ENCODE measurements at places on chromosomes 5 and 9. TPM values are rescaled to one million over a fixed set of nuclear protein-coding genes. Genes with fewer than 3 reads are reported as not detected.

DNA sequence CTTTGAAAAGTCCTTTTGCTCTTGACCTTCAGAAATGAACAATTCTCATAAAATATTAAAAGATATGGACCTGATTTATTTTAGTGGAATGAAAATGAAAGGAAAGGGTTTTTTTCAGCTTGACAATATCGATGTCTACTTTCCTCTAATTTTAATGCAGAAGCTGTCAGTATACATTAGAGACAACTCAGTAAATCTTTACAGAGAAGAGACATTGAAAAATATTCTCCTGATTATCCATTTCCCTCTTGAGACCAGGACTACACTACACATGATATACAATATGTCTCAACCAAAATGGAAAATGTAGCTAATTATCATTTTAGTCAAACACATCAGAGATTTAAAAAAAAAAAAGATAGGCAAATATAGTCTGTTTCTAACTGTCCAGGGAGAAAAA is 288.5 kb upstream of the NUDT12 start:
- no peak for DNase-seq

CCDC152 gene
- 16.1 TPM for polyA plus RNA-seq

DNA sequence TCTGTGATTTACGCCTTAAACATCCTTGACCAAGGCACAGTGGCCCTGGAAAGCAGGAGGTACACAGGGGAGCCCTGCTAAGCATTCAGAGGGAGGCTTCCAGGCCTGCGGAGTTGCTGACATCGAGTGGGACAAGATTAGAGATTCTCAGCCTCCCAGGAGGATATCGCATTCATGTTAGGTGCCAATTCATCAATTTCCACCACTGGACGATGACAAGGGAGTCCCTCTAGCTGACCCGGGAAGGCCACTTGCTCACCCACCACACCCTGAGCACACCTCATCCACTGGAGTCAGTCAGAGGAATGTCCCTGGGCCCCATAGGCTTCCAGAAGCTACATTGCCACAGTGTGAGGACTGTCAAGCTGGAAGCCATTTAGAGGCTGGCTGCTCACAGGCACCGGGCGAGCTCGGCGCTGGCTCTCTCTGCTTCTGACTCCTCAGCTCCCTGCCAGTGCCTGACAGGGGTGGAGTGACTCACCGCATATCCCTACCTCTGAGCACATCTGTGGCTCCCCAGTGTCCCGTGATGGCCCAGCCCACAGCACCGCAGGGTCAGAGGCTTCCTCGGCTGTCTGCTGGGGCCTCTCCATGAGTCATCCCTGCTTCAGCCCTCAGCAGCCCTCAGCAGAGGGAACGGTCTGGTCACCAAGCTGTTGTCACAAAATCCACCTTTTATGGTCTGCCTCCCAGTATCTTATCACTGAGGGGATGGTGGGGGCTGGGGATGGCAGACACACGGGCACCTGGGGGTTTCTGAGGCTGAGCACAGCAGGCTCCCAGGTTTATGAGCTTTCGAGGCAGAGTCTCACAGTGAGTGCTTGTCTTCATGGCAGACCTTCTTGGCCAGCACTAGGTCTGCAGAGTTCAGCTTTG is 117.5 kb downstream of the ZNF608 start:
- DNase-seq: no peak

GRCh38 chr5:55897905-55898304 is 46.7 kb downstream of the IL31RA start:
- no peak for DNase-seq

C5orf58 gene
- 0.25 TPM for polyA plus RNA-seq

GRCh38 chr9:94649100-94649819 is 9.9 kb upstream of the FBP1 start:
- no peak for DNase-seq

- no peak for DNase-seq
These were observed 2.2 kb downstream of the DYNC2I2 start for GRCh38 chr9:128654481-128654880.

TTC1 gene
- polyA plus RNA-seq: 60.6 TPM

- DNase-seq: no peak
These were observed 1.2 kb downstream of the GALT start for GRCh38 chr9:34647651-34648050.

DNA sequence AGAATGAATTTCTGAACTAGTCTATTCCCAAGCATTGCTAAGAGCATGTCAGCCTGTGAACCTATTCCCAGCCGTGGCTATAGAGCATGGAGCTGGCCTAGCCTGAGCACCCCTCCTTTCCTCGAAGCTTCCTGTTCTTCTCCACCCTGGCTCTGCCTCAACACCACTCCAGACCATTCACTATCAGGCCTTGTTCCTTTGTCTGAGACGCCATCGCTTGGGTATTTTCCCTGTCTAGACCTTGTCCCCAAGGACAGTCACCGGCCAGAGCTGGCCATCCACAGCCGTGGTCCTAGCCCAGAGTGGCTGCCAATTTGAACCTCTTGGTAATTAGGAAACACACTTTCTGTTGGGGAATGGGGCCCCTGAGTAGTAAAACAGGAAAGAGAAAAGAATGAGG is 105.8 kb downstream of the LIFR start:
- DNase-seq: no peak

HAVCR1 gene
- polyA plus RNA-seq: 4.6 TPM

GRCh38 chr5:71782393-71782770 is 63.3 kb downstream of the CARTPT start:
- DNase-seq: no peak

PFN3 gene
- polyA plus RNA-seq: 2.0 TPM

YTHDC2 gene
- 53.4 TPM for polyA plus RNA-seq

GARIN3 gene
- not detected for polyA plus RNA-seq

SPRY4 gene
- 30.1 TPM for polyA plus RNA-seq

TOR1A gene
- 46.4 TPM for polyA plus RNA-seq

FGF18 gene
- 0.25 TPM for polyA plus RNA-seq

LEAP2 gene
- polyA plus RNA-seq: 8.7 TPM

DNA sequence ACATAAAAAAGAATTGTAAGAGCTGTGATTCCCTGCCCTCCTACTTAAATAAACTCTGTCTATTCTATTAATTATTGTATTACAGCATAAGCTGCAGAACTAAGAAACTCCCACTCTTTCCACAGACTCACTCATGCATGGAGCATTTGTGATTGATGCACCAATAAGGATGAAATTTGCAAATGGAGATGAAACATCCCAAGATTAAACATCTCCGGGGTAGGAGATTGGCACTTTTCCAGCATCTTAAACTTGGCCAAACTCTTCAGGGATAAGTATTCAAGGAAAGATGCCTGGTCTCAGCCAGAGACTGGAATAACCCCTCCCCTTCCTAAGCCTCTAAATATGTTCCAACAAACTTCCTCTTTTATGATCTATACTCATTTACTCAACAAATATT is 472.0 kb downstream of the ACTL7B start:
- no peak for DNase-seq

SPINK6 gene
- not detected for polyA plus RNA-seq

SLC6A3 gene
- polyA plus RNA-seq: 0.60 TPM

- DNase-seq: no peak
These were observed 28.4 kb upstream of the DUSP1 start for GRCh38 chr5:172799416-172799815.

GRCh38 chr5:61737964-61738340 is 405.9 kb downstream of the ZSWIM6 start:
- DNase-seq: no peak

DNA sequence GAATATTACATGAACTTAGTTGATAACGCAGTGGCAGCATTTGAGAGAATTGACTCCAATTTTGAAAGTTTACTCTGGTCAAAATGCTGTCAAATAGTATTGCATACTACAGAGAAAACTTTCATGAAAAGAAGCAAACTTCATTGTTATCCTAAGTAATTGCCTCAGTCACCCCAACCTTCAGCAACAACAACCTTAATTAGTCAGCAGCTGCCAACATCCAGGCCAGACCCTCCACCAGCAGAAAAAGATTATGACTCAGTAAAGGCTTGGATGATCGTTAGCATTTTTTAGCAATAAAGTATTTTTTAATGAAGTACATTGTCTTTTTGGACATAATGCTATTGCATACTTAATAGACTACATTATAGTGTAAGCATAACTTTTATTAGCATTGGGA is 40.8 kb upstream of the SPDL1 start:
- DNase-seq: no peak

DNA sequence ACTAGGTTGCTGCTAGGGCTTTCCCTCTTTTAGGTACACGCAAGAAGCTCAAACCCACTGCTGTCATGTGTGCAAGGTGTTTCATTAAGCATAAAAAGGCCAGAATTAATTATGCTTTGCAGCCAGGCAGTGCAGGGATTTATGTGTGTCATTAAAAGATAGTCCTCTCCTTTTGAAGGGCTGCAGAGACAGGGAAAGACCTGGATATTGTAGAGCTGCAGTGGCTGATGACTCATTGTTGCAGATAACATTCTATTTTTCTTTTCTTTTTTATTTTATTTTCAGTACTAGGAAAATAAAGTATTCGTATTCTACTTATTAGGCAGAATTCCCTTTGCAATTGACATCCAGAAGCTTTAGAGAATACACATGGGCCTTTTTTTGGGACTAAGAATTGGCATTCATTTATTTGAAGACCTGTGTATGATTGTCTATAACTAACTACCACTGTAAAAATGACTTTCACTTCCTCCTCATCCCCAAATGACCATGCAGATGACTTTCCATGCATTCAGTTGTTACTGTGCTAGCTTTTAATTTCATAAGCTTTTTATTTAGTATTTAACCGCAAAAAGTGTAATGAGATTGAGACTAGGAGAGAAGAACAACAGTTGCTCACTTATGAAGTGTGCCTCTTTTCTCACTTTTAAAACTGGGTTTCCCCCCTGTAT is 113.0 kb downstream of the PAM start:
- DNase-seq: no peak

- no peak for DNase-seq
These were observed 93.3 kb downstream of the MELK start for GRCh38 chr9:36665921-36666431.

LCNL1 gene
- 0.43 TPM for polyA plus RNA-seq

GRCh38 chr5:83124593-83124992 is 47.2 kb downstream of the XRCC4 start:
- DNase-seq: no peak

- peak; percentile 98 for DNase-seq
These were observed at the start of gene TMEM245 for GRCh38 chr9:109119439-109120203. Gene TMEM245 (minus strand): TSS chr9:109119947. CDS start chr9:109119913, 34 bp downstream.

SCAI gene
- polyA plus RNA-seq: 17.1 TPM

AQP7 gene
- 24.4 TPM for polyA plus RNA-seq

DNA sequence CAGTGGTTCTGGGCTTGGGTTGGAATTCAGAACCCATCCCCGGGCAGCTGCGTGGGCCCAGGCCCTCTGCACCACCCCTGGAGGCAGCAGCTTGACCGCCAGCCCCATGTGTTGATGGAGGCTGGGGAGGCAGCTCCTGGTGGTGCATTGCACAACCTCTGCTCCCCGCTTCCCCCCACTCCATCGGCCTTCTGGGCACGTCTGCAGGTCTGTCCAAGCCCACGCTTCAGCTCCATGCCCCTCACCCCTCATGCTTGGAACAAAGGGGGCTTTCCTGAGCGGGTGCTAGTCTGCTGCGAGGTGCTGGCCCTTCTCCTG is 1.4 kb downstream of the NCS1 start:
- no peak for DNase-seq

SLC36A3 gene
- polyA plus RNA-seq: not detected

DNA sequence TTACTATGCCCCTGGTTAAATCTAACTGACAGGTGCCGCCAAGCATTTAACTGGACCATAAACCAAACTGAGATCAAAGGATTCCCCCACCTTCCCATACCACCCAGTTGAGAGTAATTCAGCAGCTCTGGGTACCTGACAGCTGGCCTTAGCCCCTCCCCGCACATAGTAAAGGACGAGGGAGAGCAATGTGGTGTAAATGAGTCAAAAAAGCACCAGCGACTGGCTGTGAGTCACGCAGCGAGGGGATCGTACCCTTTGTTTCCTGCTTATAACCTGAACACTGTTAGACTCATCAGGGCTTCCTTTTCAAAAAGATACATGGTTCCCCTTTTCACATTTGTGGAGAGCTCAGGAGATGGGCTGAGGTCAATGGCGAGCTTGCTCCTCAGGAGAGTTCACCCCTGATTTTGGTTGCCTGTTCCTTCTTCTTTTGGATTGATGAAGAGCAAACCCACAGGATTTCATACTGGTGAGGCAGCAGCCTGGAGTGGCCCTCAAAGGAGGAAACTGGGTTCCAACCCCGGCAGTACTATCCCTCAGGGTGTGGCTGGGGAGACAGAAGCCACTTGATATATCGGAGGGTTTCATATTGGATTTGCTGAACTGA is 71.5 kb downstream of the ANKRD33B start:
- DNase-seq: peak; percentile 21

DNA sequence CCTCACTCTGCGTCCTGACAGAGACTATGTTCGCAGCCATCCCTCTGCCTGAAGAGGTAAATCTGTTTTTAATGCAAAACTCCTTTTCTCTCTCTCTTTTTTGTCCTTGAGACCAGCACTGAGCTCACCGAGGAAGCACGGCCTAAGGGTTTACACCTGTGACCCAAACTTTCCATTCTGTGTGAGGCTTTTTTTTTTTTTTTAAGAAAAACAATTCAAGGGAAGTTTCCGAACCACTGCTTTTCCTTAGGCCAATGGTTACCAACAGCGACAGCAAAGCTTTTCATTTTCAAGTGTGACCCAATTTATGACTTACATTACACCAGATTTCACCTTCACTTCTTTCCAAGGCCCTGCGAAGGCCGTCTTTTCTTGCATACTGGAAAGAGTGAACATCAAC is 205.9 kb downstream of the EFNA5 start:
- DNase-seq: no peak

- no peak for DNase-seq
These were observed 22.1 kb upstream of the NDST1 start for GRCh38 chr5:150485693-150486401.

GRCh38 chr9:80811656-80812055 is 877.7 kb downstream of the TLE1 start:
- no peak for DNase-seq

SPAAR gene
- 1.4 TPM for polyA plus RNA-seq

ANKRD18B gene
- polyA plus RNA-seq: 0.86 TPM

DNA sequence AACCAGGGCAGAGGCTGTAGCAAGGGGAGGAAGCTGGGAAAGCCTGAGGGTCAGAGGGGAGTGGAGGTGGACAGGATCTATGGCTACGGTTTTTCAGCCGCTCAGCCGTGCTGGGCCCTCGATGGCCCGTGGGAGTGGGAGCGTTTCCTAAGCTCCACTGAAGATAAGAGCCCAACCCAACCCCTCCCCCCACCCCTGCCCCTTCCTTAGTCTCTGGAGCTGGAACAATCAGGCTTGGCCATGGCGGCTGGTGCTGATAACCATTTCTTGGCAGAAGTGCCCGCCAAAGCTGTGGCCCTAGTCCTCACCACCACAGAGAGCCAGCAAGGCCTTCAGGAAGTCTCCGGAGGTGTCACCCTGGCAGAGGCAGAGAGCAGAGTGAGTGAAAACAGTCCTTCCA is 20.3 kb upstream of the TNIP1 start:
- DNase-seq: no peak

GRCh38 chr9:17536027-17536426 is 42.8 kb upstream of the SH3GL2 start:
- no peak for DNase-seq

GRCh38 chr9:100066539-100066938 is 32.3 kb downstream of the ERP44 start:
- no peak for DNase-seq

Measured in left kidney (tissue), 8 donors.